Esophagus squamous epithelium (tissue), 5 donors: ENCODE measurements at places on chromosomes 12 and 14.

DNA sequence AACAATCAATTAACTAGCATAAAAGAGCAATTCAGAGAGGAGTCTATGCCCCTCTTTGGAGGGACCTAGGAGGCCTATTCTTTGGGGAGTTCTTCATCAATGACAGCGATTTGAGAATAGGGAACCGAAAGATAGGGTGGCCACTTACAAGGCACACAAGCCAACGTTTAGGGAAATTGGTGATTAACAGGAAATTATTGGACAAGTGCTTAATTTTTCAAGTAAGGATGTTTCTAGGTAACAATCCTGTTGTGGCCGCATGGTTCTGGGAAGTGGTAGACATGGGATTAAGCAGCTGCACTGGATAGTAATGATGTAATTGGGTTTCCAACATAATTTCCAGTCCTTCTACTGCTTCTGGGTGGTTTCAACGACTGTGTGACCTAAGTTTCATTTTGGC, 83.2 kb downstream of the HMGA2 start:
- no peak for DNase-seq

DNA sequence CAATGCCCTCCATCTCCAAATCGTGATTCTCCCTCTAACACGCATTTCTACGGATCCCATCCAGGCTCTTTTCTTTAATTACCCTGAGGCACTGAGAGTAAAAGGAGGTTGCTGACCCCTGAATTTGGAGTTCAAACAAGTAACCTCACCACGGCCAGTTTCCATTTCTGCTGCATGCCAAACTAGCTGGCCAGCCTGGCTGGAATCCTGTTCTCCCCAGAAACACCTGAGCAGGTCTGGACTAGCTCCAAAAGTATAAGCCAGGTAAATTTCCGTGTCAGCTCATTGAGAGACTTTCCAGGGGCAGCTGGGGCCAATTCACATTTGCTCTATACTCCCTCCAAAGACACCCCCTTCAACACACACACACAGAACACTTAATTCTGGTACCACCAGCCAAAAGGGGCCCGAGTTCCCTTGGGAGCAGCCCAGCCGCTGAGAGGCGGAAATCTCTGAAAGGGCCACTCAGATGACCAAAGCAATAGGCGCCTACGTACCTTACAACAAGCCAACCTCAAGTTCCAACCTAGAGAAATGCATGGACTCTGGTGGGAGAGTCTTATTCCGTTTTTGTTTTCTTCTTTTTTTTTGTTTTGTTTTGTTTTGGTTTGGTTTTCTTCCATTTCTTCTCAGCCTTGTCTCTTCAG, 131.4 kb downstream of the NDUFA12 start:
- no peak for DNase-seq

GRCh38 chr14:28766469-28766955, at the start of gene FOXG1:
TSS of gene FOXG1 (plus strand) at chr14:28766787. CDS start at chr14:28767280, 493 bp downstream.
- no peak for DNase-seq

GRCh38 chr14:71541973-71542690, 390.1 kb upstream of the RGS6 start:
- no peak for DNase-seq

DNA sequence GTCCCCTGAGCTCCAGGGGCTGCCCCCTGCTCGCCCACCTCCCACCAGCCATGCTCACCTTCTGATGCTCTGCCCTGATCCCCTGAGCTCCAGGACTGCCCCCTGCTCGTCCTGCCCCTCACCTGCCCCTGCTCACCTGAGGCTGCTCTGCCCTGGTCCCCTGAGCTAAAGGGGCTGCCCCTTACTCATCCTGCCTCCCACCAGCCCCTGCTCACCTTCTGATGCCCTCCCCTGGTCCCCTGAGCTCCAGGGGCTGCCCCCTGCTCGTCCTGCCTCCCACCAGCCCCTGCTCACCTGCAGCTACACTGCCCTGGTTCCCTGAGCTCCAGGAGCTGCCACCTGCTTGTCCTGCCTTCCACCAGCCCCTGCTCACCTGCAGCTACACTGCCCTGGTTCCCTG, 247.2 kb downstream of the TMEM121 start:
- DNase-seq: no peak

GRCh38 chr14:55265197-55265596, 6.0 kb upstream of the FBXO34 start:
- no peak for DNase-seq

DNA sequence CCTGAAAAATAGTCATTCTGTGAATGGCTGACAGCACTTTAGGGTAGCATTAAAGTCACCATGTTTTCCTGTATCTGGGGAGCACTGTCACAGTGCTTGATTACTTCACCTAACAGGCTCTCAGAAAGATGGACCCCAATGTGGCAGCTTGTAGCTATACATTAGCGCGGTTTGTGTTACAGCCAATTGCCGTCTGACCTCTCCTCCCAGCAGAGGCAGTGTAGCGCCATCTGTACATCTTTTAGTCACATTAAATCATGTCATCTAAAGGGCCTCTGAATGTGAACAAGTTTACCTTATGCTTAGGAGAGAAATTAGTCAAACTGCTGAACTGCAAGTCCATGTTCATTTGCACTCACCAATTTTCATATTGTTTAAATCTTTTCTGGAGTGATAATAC, 113.7 kb downstream of the LMO3 start:
- DNase-seq: no peak

DNA sequence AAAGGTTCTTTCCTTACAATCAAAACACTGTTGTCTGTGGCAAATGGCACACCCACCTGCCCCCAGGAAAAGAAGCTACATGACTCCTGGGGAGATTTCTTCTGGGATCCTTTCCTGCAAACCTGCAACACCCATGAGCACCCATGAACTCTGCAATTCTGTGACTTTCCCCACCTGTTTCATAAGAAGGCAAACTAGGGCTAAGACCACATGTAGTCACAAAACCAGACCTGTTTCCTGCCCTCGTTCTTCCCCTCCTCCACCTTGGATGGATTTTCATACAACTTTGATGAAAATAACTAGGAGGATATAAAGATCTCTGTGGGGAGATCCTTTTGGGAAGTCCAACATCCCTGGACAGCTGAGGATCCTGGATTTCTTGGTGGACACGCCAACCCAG, 1084.7 kb downstream of the BCL11B start:
- no peak for DNase-seq

DNA sequence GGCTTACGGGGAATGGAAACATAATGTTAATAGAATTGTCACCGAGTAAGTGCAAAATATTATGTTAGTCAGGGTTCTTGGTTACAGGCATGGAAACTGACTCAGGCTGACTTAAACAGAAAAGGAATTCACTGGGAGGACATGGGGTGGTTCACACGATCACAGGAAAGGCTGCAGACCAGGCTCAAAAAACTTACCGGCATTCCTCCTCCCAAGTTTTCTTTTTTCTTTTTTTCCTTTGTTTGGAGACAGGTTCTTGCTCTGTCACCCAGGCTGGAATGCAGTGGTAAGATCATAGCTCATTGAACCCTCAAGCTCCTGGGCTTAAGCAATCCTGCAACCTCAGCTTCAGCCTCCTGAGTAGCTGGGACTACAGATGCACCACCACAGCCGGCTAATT, 11.9 kb upstream of the UBE2N start:
- no peak for DNase-seq

DNA sequence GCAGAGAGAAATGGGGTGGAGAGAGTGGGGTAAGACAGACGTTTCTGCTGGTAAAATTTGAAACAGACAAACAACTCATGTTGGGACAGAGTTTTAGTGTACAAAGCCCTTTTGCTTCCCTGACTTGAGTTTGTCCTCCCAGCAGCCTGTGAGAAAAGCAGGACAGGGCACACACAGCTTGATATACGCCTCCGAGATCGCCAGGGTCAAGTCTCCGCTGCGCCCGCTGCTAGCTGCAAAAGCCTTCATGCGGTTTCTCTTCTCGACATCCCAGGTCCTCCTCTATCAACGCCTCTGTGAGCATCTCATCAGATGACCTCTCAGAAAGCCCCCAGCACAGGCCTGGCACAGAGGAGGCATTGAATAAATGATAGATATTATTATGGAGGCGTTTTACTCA, 9.4 kb upstream of the BCL11B start:
- DNase-seq: no peak

DNA sequence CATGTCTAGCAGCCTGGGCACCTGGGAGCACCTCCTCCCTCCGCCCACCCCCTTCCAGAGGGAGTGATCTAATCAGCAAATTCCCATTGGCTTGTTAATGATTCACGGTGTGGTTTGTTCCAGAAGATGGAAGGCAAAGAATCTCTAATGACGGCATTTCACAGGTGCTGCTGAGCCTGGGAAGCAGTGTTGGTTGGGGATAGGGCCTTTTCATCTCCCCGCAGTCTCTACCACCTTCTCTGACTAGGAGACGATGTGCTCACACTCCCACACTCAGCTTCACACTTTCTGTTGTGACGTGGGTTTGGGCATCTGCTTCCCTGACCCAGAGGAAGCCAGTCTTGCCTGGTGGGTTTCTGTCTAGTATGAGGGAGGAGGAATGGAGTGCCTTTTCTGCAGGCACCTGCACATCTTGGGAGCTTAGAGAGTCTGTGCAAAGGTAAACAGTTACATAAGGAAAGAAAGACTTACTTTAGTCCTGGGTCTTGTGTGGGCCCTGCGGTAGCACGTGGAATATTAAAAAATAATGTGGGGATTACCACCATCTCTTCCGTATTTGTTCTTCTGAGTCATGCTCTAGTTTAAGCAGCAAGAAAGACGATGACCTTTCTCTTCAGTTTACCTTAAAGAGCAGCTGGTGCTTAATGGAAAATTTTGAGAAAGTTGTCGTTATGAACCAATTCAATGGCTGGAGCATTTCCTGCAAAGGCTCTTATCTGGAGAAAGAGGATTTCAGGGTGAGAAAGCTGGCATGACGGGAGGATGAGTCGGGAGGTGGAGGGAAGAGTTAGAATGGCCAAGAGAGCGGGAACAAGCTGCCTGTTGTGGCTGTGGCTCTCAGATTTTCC, 70.6 kb upstream of the ARHGAP5 start:
- DNase-seq: no peak

- DNase-seq: peak; percentile 76
Observed at GRCh38 chr12:26113853-26114719, 10.8 kb downstream of the BHLHE41 start.

GRCh38 chr12:104695453-104696148, 238.9 kb downstream of the CHST11 start:
- DNase-seq: no peak

- no peak for DNase-seq
Observed at GRCh38 chr14:100281286-100282082, 24.8 kb downstream of the SLC25A29 start.

DNA sequence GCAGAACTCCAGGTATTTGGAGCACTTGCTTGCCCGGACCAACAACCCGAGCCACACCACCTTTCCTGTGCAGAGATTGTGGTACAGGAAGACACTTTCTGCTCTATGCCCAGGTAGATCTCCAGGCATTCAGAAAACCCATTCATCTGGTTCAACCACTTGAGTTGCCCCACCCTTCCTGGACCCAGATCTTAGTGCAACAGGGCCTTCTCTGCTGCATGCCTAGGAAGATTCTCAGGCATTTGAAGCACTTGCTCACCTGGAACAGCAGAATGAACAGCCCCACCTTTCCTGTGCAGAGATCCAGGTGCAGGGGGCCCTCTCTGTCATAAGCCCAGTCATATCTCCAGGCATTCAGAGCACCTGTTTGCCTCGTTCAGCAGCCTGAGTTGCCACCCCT, 412.8 kb upstream of the MGAT4C start:
- DNase-seq: no peak

DNA sequence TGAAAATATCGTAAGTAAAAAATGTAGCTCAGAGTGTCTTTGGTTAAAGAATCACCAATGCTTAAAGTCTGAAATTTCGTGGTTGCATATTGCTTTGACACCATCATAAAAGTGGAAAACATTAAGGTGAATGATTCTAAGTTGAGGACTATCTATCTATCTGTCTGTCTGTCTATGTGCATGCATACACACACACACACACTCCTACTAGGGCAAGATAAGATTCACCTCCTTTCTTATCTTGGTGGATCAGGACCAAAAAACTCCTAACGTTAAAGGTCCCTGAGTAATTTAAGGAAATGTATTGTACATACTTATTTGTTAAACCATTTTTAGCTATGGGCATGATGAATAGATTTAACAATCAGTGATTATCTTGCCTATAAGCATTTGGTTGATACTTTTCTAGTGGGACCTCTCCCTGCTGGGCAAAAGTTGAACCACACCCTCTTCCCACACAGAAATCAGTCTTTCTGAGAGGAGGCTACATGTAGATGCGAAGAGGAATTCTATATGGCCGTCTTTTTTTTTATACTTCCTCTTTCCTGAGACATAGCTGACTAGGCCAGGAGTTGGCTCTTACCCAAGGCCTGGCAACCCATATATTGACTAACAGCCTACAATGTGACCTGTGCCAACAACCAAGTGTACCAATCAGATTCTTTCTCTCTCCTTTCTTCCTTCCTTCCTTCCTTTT, 19.3 kb upstream of the LLPH start:
- no peak for DNase-seq

GRCh38 chr12:108605690-108606406, 8.0 kb upstream of the TMEM119 start:
- DNase-seq: no peak

DNA sequence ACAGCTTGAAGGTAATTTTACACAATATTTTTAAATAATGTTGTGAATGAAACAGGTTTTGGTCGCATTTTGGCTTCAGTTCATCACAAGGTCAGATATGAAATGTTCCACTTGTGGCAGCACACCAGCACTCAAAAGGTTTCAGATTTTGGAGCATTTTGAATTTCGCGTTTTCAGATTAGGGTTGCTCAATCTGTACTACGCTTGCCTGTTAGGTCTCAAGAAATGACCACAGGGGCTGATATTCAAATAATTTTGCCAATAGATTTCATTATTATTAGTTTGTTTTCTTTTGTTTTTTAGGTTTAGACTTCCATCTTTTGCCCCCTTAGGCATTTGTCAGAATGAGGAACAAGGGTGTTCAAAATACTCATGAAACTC, 29.8 kb downstream of the DICER1 start:
- DNase-seq: no peak

DNA sequence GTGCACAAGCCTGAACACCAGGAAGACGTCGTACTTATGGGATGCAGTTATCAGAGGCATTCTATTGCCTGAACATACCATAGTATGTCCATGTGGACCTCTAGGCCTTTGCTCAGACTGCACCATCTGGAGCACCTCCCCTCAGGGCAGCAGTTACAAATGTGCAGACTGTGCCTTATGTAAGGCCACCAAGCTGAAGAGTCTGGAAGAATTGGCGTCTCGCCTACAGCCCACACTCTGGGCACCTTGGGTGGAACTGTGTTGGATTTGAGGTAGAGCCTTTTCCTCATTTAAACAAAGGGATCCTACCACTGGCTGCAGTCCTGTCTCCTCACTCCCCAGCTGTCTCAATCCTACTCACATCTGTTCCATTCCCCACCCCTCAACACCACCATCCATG, 204.3 kb upstream of the FRMD6 start:
- no peak for DNase-seq

GRCh38 chr14:100662879-100663760, 63.6 kb upstream of the DLK1 start:
- no peak for DNase-seq

- no peak for DNase-seq
Observed at GRCh38 chr14:60573943-60574495, 65.1 kb downstream of the SIX6 start.
